ENCODE measurements at places on chromosomes 2 and 18.

DNA sequence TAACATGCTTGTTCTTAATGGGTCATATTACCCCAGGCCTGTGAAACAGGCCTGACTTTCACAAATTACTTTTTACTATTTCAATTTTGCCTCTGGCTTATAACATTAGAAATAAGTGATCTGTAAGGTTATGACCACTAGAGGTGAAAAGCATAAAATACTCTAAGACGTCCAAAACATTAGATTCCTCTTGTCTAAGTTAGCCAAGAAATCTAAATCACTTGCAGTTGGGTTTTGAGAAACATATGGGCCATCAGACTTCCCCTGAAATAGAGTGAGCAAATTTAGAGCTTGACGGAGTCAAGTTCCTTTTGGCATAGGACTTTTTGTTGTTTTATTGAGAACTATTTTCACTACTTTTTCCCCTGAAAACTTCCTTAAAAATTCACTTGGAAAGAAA, 32.7 kb upstream of the RIT2 start:
- DNase-seq: no peak

DNA sequence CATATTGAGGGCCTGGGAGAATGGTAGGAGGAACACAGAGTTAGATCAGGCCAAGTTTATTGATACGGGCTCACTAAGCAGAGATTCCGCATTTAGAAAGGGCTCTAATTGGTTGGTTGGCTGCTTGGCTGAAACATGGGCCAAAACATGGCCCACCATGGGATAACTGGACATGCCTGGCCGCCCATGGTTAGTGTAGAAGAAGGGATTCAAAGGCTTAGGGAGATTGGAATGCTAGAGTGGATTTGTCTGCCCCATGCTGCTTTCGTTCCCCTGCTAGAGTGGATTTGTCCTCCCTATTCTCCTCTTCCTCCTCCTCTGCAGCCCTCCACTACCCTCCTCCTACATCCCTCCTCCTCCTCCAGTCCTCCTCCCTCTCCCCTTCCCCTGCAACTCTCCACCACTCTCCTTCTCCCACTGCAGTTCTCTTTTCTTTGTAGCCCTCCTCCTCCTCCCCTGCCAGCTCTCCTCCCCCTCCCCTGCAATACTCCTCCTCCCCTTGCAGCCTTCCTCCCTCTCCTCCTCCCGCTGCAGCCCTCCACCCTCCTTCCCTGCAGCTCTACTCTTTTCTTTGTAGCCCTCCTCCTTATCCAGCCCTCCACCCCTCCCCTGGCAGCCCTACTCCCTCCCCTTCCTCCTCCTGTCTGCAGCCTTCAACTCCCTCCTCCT, 17.2 kb downstream of the BOK start:
- DNase-seq: no peak

- DNase-seq: no peak
Measured at GRCh38 chr18:49491534-49491856, 4.5 kb upstream of the C18orf32 start.

DNA sequence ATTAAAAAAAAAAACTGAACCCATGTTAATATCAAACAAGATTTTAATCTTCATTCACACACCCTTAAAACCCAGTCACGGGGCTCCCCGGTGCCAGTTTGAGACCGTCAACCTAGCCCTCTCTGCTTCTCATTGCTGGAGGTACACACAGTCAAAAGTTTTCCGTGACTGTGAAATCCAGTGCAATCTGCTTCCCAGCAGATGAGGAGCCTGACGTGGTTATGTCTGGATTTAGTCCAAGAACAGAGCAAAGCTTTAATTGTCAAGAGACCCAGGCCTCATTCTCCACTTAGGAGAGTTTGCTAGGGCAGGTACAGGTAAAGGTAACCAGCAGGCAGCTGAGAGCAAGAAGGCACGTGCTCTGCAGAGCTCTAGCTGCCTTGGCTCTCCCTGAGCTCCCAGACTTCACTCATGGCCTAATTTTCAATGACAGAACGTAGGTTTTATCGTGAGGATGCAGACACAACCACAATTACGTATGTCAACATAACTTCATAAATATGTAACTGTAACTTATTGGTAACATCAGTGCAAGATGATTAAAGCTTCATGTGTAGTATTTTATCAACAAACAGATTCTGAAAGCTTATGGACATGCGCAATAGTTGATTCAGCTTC, 56.3 kb downstream of the SLC16A14 start:
- no peak for DNase-seq

DNA sequence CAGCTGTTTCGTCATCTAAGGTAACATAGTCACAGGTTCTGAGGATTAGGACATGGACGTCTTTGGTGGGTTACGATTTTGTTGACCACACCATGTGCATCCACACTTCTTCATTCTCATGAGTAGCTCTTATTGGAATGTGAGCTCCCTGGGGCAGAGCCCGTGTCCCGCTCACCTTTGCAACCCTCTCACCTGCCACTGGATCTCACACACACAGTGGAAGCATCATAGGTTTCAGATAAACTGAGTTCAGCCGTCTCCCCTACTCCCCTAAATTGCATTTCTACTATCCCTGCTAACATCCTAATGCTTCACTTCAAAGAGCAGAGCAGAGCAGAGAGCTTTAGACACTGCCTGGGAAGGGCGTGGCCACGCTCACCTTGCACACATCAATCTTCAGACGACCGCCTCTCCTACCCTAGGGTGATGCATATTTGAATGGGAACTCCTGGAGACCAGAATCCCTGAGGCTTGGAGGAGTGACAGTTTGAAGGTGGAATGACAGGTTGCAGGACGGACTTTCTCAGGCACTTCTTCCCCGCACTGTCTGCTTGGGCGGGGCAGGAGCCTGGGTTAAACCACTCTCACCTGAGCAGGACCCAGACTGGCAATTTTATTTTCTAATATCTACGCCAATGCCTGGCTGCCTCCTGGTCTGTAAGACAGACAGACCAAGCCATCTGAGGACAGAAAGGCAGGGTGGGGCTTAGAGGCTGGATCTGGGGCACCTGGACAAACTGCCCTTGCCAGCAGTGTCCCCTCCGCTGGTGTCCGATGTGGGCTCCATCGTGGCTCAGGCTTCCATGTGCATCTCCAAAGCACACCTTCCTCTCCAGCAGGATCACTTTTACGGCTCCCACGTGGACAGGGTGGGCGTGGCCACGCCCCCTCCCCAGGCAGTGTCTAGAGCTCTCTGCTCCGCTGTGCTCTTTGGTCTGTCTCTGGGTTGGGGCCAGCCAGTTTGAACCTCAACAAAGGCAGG, 229.5 kb upstream of the COPS8 start:
- DNase-seq: no peak

DNA sequence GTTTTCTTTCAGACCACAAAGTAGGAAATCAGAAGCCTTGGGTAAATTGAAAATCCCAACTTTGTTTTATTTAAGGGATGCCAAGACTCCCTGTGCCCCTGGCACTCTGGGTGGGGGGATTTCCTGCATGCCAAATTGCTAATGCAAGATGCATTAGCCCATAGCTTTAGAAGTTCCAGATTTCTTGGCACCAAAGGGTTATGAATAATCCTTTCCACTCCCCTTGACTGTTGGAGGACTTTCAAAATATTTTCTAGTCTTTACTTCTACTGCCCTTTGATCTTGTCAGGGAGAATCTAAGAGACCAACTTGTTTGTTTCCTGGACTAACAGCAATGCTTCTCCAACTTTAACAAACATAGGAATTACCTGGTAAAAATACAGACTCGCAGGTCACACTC, 81.8 kb upstream of the TGIF1 start:
- DNase-seq: no peak

DNA sequence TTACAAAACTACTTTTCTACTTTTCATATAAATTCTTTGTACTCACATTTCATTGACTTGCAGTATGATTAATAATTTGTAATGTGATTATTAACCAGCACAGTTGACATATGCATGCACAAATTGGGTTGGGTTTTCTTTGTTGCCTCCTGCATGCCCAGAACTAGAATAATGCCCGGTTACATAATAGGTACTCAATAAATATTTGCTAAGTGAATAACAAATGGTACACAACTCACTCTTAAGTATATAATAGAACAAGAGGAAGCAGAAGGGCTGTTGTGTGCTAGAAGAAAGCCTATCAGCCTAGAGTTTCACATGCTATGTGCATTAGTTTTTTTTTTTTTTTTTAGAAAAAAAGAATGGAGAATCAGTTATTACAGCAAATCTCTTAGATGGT, 9.3 kb downstream of the RDH14 start:
- DNase-seq: no peak

- no peak for DNase-seq
Measured at GRCh38 chr2:177432703-177433102, 40.1 kb downstream of the AGPS start.

GRCh38 chr2:183759033-183759432, 634.8 kb downstream of the NUP35 start:
- DNase-seq: no peak

DNA sequence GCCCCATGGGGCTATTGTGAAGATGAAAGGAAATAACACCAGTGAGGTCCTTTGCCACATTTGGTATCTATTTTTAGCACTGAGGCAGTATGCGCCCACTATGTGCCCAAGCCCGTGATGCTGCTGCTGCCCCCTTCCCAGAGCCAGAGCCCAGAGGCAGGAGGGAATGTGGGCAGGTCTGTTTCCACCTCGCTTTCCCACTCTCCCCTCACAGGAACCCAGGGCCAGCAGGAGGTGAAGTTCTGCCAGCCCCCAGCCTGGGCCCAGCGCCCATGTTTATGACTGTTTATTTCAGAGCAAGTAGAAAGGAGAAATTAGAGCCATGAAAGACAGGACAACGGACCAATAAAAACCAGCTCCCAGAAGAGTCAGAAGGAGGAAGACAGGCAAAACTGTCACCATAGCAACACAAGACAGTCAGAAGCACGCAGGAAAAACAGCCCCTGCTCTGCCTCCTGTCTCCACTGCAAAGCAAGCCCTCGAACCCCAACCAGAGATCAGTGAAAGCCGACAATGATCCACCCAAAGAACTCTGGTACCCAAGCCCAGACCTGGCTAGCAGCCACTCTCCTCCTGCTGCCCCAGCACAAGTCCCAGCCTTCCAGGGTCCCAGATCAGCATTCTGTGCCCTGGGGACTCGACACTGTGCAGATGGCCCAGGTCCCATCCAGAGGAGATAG, 1.4 kb downstream of the CYRIA start:
- DNase-seq: no peak

GRCh38 chr2:119431976-119432850, 559 bp downstream of the TMEM37 start:
- no peak for DNase-seq

- DNase-seq: peak; percentile 47
Measured at GRCh38 chr2:12488352-12489318, 228.1 kb upstream of the TRIB2 start.

- DNase-seq: no peak
Measured at GRCh38 chr2:75641587-75641986, 5.0 kb upstream of the MRPL19 start.

DNA sequence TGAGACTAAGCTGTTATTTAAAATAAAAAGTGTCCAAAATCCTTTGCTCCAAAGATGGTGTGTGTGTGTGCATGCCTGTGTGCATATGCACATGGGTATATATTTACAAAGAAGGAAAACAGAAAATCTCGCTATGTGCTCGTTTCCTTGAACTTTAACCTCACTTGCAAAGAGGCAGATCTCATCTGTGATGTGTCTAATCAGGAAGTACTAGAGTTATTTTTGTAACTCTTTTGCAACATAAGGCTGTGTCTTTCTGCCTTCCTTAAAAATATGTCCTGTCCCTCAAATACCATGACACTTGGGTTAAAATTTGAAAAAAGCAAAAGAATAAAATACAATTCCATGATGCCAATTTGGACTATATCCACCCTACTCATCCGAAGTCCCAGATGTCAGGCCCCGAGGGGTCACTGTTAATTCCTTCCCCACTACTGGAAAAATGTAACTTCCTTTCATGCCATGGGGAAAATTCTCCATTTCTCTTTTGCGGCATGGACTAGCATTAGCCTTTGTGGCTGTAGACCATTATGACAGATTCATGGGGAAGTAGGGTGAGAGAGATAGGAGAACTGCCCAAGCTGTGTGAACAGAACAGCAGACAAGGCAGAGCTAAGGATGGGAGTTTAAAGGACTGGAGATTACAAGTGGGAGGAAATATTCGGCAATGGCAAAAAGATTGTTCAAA, 191.3 kb downstream of the MYO1B start:
- DNase-seq: no peak

DNA sequence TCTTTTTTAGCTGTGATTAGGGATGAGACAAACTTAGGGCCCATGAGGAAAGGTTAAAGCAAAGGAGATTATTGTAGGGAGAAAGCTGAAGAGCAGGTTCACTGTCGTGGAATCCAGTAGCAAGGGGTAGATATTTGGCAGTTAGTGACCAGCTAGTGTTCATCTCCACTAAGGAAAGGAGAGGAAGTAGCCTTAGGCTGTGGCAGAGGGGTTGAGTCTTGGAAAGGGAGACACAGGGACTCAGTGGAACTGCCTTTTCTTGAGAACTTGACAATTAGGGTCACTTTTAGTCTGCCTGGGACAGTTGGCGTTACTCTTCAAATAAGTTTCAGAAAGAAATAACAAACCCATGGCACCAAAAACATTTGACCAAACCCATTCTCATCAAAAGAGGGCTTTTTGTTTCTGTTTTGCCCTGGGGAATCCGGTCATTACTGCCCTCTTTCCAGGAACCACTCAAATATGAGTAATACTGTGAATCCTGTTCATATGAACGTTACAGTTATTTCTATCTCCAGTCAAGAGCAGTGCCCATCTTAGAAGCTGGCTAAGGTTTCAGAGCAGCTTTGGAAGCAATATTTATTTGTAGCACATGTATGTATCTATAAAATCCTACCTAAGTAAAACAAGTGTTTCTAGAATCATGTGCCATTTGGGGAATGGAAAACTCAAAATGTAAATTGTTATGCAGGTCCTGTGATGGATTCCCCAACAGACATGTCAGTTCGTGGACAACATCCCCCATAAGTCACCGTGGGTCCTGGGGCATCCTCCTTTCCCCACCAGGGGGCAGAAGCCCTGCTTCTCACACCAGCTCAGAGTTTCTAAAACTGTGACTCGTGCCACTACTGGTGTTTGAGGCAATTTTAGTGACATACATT, 77.3 kb upstream of the PHLPP1 start:
- peak; percentile 20 for DNase-seq

DNA sequence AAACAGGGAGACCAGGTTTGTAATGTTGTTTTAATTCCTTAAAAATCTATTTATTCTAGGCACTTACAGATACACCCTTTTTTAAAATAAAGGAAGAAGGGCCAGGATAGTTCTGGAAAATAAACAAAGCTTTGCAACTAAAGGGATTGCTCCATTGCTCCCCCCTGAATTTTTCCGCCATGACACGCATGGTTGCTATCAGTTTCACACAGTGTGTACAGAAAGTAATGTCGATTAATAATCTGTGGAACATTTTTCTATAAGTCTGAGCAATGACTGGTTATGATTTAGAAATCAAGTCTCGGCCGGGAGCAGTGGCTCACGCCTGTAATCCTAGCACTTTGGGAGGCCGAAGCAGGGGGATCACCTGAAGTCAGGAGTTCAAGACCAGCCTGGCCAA, 90.8 kb downstream of the GAREM1 start:
- DNase-seq: no peak
